Chondrocyte (in vitro differentiated cells): ENCODE measurements at places on chromosomes 16 and 17.

DNA sequence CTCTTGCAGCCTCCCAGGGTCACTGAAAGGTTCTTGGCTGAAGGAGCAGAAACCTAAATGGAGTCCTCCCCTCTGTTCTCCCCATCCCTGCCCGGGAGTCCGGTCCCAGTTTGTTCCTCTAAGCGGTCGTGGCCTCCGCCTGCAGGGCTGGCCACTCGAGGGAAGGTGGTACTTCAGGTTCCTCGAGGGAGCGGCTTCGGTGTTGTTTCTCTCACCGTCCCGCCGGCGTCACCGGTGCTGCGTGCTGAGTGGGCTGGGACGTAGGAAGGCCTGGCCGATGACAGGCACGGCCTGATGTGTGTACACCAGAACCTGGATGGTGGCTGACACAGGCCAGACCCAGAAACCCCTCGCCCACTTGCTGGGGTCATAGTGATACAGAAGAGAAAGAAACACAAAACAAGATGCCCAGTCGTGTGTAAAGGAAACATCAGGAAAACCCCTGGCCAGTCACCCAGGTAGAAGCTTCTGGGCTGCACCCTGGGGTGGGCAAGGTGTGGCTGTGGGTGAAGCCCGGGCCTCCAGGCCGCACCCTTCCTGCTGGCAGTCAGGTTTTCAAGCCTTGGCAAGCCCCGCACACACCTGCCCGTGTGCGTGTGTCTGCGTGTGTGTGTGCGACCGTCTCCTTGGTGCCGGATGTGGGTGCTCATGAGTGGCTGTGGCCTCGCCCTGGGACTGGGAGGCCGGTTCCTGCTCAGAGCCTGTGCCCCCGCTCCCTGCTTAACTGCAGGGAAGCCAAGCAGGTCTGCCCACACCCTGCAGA lies 52.0 kb downstream of the BAIAP2 start:
- no peak for DNase-seq

GRCh38 chr17:29060475-29060874 lies 17.5 kb downstream of the PIPOX start:
- DNase-seq = no peak

DNA sequence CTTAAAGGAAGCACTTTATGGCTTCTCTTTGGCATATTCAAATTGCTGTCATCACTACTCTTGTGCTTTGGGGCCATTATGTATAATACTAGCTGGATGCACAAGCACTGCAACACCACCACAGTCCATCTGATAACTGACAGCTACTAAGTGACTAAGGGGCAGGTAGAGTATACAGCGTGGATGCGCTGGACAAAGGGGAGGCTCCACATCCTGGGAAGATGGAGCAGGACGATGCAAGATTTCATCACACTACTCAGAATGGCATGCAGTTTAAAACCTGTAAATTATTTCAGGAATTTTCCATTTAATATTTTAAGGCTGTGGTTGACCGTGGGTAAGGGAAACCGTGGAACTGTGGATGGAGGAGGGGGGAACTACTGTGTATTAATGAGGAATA lies 25.0 kb downstream of the MPRIP start:
- no peak for DNase-seq

DNA sequence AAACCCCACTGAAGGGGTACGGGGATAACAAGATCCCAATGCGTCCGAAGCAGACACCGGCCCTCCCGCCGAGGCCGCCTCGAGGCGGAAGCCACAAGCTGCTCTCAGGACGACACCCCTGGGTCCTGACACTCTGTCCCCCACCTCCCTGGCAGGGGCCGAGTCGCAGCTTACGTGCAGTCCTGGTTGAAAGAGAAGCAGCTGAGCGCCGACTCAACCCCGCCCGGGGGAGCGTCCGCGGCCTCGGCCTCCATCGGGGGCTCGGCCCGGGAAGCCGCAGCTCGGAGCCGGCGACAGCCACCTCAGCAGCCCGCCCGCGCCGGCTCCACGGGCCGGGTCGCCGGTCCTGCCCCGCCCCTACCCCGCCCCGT lies at the start of gene WIPI1:
WIPI1 (minus strand) TSS at position 329 of the 371 bp plus-strand sequence; CDS start at position 254, 75 bp downstream.
- DNase-seq = no peak

- peak; percentile 59 for DNase-seq
Observed at GRCh38 chr17:17075125-17075781, 33.0 kb downstream of the MPRIP start.

GRCh38 chr17:29042679-29043538 lies at the start of gene PIPOX:
TSS of gene PIPOX (plus strand) at chr17:29043141. CDS start at chr17:29043226, 85 bp downstream.
- DNase-seq = no peak

DNA sequence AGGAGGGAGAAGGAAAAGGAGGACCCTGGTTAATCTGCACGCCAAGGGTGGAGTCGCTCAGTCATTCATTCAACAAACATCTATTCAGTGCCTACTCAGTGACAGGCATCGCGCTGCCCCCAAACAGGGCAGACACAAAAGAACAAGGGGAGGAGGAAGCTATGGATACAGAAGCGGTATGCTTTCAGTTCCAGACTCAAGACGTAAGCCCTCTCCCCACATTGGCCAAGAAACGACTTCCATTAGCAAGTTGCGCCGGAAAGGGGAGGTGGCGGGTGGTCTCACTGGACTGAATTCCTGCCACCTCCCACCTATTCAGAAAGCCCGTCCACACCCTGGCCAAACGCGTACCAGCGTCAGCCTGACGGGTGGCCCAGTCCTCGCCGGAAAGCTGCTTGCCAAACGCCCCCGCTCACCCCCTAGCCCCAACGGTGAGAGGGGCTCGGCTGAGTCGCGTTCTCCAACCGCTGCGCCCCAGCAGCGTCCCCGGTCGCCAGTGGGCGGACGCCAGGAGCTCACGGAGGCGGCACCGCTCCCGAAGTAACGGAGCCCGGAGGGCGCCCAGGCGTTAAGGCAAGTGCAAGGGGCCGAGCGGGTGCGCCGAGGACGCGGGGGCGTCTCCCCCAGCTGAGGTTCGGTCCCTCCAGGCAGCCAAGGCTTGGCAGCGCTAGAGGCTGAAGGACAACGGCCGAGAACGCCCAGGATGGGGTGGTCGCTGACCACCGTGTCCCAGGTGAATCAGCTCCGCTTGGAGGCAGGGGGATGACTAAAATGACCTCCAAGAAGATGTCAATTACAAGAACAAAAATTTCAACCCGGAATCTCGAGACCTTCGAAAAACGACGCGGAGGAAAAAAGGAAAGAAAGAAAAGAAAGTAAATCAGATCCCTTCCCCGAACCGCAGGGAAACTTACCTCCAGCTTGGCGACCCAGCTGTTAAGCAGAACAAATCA lies 470.7 kb downstream of the SOX9 start:
- DNase-seq = no peak

GRCh38 chr17:67095803-67096202 lies 51.4 kb downstream of the CACNG1 start:
- no peak for DNase-seq

DNA sequence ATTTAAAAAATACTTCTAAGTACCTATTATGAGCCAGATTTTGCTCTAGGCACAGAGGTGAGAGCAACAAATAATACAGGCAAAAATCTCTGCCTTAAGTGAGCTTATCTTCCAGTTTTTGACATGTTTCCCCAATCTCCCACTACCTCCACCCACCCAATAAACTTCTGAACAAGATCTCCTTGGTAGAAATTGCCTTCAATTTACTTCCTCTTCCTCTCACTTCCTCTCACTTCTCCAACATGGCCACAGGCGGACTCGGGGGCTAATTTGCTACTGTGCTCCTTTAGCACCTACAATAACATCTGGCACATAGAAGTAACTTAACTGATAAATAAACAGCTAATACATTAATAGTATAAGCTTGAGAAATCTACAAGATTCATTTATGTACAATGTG lies 82.6 kb downstream of the CACNG1 start:
- no peak for DNase-seq

DNA sequence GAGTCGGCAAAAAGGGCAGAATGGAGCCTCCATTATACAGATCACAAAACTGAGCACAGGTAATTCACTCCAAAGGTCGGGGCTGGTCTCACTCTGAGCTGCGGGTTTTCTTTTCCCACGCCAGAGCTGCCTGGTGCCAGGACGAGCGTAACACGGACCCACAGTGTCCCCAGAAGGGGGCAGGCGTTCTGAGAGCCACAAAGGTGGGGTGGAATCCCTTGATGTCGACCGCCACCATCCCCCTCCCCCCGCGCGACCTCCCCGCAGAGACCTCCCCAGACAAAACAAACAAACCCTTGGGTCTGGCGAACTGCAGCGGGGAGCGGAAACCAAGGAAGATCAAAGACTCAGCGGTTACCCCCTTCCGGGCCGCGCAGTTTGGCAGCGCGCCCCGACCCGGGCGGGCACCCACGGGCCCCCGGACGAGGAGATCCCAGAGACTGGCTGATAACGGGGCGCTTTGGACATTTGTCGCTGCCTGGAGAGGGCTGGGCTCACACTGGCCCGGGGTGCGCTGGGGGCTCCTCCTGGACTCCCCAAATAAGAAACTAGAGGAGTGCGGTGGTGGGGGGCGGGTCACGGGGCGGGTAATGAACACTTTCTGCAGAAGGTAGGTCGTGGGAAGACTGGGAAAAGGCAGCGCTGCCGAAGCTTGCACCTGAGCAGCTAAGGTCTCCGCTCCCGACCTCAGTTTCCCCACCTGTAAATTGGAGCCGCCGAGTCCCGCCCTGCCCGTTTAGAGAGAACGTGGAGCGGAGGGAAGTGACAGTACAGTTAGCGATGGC lies 664 bp upstream of the NKD1 start:
- DNase-seq = no peak

DNA sequence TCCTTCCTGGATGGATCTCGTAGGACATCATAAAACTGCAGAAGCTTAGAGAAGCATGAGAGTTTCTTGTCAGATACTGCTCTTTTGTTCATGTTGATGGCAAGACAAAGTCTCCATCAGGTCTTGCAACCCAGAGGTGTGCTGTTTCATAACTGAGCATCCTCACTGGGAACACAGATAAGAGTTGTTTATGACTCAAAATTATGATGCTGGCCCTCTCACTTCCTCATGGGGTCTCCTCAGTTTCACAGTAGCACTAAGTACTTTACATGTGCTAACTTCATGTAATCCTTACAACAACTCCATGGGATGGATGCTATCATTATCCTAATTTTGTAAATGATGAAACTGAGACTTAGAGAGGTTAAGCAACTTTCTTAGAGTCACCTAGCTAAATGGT lies 14.4 kb downstream of the SCPEP1 start:
- DNase-seq = no peak

DNA sequence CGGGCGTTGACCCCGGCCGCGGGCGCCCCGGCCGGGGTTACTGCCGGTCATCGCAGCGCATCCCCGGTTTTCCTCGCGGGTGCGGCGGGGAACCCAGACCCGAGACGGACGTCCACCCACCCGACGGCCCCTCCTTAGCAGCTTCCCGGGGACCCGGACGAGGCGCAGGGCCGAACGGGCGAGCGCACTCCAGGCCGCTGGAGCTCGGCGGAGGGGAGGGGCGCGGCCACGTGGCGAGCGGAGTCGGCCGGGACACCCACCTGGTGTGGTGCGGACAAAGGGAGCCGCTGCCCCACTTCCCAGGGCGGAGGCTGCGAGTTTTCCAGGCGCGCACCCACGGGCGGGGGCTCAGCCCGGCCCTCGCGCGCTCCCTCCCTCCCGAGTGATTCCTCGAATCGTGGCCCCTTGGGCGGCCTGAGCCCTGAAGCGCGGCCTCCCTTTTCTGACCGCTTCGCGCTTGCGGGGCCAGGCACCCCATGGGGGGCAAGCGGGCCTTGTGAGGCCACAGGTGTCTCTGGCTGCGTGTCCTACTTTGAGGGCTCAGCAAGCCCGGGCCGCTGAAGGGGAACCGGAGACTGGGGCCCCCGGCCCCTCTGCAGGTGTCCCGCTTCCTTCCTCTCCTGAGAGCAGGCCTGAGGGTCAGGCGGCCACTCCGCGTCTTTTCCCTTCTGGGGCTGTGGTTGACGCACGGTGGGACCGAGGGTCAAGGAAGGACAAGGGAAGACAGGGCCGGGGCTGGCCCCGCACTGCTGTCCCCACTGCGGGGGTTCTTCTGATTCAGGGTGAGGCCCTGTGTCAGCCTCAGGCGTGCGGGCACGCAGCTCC lies 1.1 kb upstream of the FASN start:
- DNase-seq = no peak

DNA sequence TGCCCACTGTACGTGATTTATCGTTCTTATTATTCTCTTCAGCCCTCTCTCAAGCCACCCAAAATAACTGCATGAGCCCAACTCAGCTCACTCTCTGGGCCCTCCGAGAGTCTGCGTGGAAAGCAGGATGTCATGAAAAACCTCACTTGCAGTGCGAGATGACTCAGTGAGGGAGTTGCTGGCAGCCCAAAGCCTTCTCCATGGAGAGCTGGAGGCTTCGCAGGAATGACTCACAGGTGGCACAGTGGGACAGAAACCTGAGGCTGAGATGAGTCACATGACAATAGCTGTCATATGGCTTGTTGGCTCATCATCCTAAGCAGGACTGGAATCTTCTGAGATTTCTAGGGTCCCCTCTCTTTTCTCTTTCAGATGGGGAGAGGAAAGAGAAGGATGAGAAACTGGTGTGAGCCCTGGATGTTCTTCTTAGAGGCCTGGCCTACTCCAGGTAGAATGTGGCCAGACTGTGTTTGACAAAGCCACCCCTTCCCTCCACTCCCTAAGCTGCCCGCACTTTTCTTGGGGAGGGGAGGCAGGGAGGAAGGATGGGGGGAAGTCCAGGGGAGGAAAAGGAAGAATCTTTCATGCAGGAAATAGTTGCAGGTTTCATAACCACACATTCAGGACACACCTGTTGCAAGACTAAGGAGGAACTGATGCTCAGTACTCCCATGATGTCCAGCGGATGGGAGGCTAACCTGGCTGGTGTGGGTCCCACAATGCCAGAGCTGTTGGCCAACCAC lies 160.6 kb upstream of the RPL38 start:
- no peak for DNase-seq

- no peak for DNase-seq
Observed at GRCh38 chr16:57810197-57811031, 8.1 kb upstream of the KIFC3 start.

DNA sequence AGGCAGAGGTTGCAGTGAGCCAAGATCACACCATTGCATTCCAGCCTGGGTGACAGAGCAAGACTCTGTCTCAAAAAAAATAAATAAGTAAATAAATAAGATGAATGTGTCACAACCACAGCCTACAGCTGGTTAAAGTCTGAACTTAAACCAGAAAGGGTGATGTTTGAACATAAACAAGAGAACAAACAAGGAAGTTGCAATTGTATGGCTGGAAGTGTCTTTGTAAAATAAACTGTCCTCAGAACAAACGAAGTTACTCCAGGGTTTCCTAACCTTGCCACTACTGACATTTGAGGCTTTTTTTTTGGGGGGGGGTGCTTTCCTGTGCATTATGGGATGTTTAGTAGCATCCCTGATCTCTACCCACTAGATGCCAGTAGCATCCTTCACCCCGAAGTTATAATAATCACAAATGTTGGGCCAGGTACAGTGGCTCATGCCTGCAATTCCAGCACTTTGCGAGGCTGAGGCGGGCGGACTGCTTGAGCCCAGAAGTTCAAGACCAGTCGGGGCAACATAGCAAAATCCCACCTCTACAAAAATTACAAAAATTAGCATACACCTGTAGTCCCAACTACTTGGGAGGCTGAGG lies 119.2 kb downstream of the XYLT1 start:
- no peak for DNase-seq

DNA sequence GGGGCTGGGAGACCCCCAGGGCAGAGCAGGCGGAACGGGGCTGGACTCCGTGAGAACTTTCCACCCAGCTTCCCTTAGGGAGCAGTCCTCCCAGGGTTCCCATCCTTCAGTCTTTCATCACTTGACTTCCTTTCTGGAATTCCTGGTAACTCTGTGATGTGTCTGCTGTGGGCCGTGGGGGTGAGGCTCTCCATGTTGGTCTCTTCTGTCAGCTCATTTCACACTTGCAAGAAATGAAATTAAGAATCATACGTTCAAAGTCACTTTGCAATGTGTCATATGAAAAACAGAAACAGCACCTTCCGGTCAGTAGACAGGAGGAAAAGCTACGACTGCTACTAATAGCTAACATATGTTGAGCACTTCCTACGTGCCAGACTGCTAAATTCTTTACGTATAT lies 5.4 kb upstream of the BBS2 start:
- DNase-seq = no peak
